ENCODE measurements at places on chromosomes 12 and 14.

DNA sequence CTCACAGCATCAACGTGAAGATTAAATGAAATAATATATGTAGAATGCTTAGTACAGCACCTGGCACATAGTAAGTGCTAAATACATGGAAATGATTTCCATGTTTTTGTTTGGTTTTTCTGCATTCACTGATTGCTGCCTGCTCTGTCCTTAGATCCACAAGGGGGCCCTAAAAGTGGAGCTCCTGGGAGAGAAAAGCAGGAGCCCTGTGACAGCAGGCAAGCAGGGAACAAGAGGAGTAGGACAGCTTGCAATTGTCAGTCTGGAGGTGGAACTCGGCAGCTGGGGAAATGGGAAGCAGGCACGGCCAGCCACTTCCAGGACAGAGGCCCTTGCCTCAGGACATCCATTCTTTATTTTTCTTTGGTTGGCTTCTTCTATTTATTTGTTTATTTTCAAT lies 292.9 kb downstream of the BMP4 start:
- DNase-seq: no peak

- no peak for DNase-seq
Observed at GRCh38 chr12:58323676-58324075, 382.3 kb downstream of the ATP23 start.

GRCh38 chr12:100348657-100349454 lies 8.0 kb upstream of the SLC17A8 start:
- no peak for DNase-seq

DNA sequence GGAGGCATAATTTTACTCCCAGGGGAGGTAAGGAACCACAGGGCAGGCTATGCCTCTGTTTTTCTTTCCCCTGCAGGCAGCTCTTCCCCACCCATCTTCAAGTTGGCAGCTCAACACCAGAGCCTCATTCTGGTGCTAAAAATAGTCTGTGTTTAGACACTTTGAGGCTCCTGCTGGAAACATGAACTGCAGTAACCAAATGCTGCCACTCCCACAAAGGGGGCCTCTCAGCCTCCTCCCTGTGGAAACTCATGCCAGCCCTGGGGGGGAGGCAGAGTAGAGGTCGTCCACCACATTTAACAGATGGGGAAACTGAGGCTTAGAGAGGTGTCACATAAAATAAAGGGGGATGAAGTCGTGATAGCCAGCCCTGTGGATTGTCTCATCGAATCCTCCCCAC lies 61.4 kb downstream of the WSCD2 start:
- DNase-seq: no peak

DNA sequence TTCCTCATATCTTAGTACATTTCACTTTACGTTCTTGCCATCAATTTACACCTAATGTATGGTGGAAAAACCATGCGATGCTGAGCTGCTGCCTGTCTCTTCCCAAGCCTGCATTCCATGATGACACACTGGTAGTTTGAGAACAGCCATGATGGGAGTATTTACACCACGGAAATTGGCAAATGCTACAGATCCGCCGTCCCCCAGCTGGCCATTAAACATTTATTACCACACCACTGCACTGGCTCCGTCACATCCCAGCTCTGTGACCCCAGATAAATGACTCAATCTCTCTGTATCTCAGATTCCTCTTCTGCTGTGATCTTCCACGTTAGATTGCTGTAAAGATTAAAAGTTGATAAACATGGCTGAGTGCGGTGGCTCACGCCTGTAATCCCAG lies 13.9 kb downstream of the ESRRB start:
- DNase-seq: no peak

GRCh38 chr12:89351489-89352241 lies 636 bp downstream of the DUSP6 start:
- DNase-seq: peak; percentile 39

- peak; percentile 16 for DNase-seq
Observed at GRCh38 chr12:10167599-10167998, 4.3 kb downstream of the OLR1 start.

DNA sequence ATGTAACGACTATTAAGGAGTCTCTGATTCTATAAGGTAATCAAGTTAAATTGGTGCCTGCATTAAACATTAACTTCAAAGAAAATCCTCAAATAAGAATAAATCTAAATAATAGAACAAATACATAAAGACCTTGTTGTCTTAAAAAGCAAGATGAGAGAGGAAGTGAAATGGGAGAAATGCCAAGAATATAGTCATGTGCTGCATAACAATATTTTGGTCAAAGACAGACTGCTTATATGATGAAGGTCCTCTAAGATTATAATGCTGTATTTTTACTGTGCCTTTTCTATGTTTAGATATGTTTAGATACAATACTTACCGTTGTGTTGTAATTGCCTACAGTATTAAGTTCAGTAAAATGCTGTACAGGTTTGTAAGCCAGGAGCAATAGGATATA lies 213.6 kb downstream of the C12orf42 start:
- no peak for DNase-seq

GRCh38 chr12:123104809-123105208 lies 46.1 kb downstream of the PITPNM2 start:
- no peak for DNase-seq

- no peak for DNase-seq
Observed at GRCh38 chr14:74582910-74583581, 29.0 kb downstream of the LTBP2 start.

- DNase-seq: no peak
Observed at GRCh38 chr14:99143793-99144192, 128.2 kb downstream of the BCL11B start.

- no peak for DNase-seq
Observed at GRCh38 chr12:8605057-8605456, 7.6 kb downstream of the AICDA start.

DNA sequence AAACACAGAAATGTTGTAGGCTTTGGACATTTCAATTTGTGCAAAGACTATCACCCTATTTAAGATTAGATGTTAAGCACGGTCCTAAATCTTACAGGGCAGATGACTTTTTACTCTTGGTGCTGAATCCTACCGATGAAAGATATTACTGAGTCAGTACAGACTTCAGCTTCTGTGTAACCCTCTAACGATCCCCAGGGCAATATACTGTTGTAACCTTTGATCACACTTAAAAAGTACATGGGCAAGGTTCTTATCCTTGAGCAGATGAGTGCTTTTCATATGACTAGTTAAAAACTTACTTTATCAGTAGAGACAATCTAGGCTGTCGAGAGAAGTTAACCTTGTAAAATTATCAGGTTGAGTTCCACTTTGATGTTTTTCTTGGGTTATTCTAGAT lies 22.5 kb downstream of the PDE3A start:
- no peak for DNase-seq

GRCh38 chr14:54715811-54716210 lies 148.9 kb downstream of the SAMD4A start:
- DNase-seq: no peak

DNA sequence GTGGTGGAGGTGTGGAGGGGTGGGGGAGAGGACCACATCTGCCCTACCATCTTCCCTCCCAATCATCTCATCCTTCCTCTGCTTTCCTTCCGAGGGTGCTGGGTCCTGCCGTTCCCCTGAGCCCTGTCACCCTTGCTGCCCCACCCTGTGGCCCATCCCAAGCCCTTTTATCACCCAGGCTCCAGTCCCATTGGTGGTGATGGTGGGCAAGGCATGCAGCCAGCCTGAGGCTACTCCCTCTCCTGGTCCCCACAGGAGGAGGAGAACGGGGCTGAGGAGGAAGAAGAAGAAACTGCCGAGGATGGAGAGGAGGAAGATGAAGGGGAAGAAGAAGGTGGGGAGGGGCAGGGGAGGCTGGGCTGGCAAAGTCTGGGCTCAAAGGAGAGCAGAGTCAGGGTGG lies 2.7 kb upstream of the LAG3 start:
- no peak for DNase-seq

- DNase-seq: no peak
Observed at GRCh38 chr14:77377502-77377844, 294 bp downstream of the SAMD15 start.

- DNase-seq: no peak
Observed at GRCh38 chr14:31027847-31028246, 1.7 kb upstream of the STRN3 start.

DNA sequence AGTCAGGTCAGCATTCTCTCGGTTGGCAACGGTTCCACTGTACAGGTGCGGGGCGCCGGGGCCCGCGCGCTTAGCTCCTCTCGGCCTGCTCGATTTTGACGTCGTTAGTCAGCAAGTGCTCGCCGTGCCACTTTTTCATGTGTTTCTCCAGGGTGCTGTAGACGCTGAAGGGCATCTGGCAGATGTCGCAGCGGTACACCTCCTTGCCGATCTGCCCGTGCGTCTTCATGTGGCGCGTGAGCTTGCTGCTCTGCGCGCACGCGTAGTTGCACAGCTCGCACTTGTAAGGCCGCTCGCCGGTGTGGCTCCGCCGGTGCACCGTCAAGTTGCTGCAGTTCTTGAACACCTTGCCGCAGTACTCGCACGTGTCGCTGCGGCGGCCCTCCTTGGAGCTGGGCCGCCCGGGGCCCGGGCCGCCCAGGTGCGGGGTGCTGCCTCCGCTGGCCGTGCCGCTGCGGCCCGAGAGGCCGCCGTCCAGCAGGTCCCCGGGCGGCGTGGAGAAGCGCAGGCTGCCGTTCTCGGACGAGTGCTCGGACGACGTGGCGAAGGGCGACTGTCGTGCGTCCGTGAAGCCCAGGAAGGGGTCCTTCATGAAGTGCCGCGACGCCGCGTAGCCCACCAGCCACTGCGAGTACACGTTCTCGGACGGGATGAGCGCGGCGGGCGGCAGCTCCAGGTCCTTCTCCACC lies 97.8 kb downstream of the BCL11B start:
- no peak for DNase-seq

DNA sequence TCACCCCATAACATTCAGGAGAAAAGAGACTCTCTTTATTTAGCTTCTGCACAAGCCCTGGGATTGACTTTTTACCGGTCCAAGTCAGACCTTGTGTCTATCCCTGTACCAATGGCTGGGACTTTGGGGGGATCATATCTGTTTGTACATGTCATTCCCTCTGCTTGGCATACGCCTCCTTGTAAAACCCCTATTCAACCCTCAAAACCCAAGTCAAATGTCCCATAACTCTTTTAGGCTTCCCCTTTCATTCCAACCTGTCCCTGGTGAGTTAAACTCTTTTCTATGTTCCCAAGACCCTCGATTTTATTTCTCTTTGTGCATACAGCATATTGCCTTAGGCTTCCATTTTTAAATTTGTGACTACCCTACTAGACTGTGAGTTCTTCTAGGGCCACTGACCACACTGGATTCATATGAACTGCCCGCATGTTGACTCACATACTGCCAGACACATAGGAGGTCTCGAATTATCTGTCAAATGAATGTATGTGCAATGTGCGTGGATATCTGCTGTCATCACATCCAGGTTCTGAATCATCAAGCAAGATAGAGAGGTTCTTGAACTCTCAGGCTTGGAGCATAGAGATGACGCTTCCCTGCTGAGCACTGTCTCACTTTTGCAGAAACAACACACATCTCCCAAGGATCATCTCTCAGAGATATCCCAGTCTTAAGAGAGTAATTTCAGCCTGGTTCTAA lies 548.6 kb upstream of the TBX3 start:
- no peak for DNase-seq

Data from CD4-positive, alpha-beta T cell treated with Interleukin-21 for 1 hour (primary cell).